ENCODE measurements at places on chromosomes 11 and 22.

DNA sequence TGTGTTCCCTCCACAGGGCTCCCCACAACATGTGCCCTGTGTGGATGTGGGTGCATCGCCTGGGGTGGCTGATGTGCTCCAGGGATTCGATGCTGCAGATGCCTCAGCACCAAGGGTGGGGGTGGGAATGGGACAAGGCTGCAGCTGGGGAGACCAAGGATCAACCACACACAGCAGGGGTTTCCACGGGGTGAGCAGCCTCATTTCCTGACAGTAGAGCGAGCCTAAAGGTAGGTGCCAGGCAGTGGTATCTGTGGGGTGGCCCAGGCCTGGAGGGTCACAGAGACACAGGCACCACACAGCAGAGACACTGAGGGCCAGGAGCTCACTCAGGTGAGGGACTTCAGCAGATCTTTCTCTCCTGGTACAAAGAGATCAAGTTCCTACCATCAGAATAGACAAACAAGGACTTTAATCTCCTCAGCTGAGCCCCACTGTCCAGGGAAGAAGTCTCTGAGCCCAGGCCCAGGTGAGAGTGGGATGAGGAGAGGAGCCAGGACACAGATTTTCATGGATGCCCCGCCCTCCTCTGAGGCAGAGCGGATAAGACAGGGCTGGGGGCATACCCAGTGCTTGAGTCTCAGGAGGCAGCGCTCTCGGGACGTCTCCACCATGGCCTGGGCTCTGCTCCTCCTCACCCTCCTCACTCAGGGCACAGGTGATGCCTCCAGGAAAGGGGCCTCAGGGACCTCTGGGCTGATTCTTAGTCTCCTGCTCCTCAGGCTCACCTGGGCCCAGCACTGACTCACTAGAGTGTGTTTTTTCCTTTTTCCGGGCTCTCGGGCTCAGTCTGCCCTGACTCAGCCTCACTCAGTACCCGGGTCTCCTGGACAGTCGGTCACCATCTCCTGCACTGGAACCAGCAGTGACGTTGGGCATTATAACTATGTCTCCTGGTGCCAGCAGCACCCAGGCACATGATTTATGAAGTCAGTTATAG, 19.7 kb downstream of the GGTLC2 start:
- no peak for DNase-seq

DNA sequence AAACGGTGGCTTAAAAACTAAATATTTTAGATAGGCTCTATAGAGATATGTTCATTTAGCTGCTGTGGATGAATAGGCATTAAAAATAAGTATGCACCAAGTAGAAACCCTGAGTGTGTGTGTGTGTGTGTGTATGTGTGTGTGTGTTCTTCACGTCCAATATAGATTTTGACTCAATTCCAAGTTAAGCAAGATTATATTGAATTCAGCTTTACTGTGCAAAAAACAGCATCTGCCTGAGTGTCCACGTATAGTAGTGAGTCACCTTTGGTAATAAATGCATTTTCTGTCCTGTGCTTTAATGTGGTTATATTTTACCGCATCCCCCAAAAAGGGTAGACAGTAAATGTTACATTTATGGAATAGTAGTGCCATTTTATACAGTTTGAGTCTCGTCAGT, 71.2 kb downstream of the PDHX start:
- DNase-seq: no peak

- no peak for DNase-seq
Observed at GRCh38 chr11:113596658-113597057, 109.5 kb downstream of the TMPRSS5 start.

GRCh38 chr11:111540114-111540936, at the start of gene LAYN:
Gene LAYN, plus strand, starts transcription at chr11:111540720. Its CDS starts 124 bp downstream, at chr11:111540844.
- no peak for DNase-seq

DNA sequence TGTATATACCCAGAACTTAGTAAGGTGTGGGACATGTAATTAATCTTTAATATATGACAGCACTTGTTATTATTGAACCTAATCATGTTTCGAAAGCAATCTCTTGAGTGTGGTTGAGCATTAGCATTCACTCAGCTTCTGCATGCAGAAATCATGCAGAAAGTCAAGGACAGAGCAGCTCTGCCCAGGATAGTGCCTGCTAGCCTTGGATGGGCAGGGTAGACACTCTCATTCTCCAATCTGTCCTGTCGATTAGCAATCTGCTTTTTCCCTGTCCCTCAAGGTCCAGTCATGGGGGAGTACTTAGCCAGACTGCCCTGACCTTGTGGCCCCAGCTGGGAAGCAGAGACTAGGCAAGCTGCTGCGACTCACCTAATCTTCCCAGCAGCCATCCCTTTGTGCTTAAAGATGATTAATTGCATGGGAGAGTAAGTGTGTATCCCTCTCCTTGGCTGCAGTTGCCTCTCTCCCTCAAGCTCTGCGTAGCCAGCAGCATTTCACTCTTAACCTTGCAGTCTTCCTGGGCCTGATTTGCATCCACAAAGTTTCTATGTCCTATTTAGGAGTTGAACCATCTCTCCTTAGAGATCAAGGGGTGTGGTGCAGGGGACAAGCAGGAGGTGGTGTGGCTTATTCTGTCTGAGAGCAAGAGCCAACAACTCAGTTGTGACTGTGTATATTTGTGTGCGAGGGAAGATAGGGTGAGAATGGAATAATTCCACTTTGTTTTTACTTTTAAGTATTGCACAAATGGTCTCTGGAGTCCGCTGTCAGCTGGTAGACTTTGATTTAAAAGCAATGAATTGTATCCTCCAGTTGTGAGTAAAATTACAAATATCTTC, 101.4 kb downstream of the FDX1 start:
- DNase-seq: no peak

GRCh38 chr11:18064450-18065054, 18.5 kb upstream of the TPH1 start:
- DNase-seq: no peak

DNA sequence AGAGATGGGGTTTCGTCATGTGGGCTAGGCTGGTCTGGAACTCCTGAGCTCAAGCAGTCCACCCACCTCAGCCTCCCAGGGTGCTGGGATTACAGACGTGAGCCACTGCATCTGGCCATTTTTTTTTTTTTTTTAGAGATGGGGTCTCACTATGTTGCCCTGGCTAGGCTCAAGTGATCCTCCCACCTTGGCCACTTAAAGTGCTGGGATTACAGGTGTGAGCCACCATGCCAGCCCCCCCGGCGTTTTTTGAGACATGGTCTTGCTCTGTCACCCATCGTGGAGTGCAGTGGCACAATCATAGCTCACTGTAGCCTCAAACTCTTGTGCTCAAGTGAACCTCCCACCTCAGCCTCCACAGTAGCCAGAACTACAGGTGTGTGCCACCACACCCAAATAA, 16.5 kb downstream of the RHBDD3 start:
- no peak for DNase-seq

DNA sequence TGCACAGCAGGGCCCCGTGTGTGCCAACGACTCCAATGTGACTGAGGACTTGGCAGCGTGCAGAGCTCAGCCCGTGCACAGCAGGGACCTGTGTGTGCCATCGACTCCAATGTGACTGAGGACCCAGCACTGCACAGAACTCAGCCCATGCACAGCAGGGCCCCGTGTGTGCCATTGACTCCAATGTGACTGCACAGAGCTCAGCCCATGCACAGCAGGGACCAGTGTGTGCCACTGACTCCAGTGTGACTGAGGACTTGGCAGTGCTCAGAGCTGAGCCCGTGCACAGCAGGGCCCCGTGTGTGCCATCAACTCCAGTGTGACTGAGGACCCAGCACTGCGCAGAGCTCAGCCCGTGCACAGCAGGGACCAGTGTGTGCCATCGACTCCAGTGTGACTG, 347.8 kb upstream of the B3GAT1 start:
- no peak for DNase-seq

- DNase-seq: no peak
Observed at GRCh38 chr22:36036167-36036624, 7.6 kb upstream of the RBFOX2 start.

GRCh38 chr11:5500393-5500801, 9.4 kb downstream of the UBQLN3 start:
- no peak for DNase-seq

- no peak for DNase-seq
Observed at GRCh38 chr11:40170078-40170477, 1289.4 kb downstream of the LRRC4C start.
